NB4 (cell line): ENCODE measurements at places on chromosomes 3 and 15.

- DNase-seq = no peak
Observed at GRCh38 chr15:54046093-54046492, 67.9 kb downstream of the UNC13C start.

GRCh38 chr3:183116025-183116614 is 16.8 kb upstream of the MCCC1 start:
- DNase-seq = peak; percentile 31

DNA sequence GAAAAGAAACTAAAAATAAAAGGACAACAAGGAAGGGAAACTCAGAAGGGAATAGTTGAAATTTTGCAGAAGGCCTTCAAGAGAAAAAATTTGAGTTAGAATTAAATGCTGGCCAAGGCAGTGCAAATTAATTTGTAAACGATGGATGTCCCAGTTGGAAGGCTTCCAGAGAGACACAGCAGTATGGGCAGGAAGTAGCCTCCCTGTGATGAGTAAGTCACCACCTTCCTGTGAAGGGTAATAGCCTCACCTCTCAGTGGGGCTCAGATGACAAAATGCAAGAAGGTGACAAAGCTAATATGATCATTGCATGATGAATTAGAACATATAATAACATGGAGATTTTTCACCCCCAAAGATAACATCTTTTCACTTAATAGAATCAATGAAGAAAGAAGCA is 27.3 kb upstream of the TMCO5A start:
- no peak for DNase-seq

GRCh38 chr3:84717894-84718293 is 240.9 kb upstream of the CADM2 start:
- DNase-seq = no peak

DNA sequence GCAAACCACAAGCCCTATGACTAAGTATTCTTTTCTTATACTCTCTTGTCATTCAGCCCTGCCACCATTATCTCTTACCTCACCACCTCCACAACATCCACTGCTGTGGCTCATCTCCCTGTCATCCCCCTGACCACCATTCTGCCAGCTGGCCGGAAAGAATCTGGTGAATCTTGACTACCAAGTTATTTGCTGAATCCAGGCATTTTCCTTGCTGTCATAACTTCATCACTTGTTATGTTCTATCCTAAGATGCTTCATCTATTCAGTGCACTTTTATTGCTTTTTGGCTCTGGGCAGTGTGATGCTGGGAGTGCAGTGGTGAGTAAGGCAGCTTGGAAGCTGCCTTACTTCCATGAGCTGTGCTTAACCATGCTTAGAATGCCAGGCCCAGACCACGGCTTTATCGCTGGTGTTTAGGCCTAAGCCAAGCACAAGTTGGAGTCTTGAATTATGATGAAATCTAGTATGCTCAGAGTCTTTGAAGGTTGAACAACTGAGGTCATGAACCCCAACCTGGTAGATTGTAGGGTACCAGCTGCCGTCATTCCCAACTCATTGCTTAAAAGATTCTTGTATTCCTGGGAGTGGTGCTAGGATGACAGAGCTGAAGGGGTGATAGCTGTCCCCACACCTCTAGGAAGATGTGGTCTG is 27.0 kb upstream of the APH1B start:
- DNase-seq = no peak

GRCh38 chr3:98550833-98551232 is 19.1 kb downstream of the GPR15 start:
- DNase-seq = no peak

DNA sequence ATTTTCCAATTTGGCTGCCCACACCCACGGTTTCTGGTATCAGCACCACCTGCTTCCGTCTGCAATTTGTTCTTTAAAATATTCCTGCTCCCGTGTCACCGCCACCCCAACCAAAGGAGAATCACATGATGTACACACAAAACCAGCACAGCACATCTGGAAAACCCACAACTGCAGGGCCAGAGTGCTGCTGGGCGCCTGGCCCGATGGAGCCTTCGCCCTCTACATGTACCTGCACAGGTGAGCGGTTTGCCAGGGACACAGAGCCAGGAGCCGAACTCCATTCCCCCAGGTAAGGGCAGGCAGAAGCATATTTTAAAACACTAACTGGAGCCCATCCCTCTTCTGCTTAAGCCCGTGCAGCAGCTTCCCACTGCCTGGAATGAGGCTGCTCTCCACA is 75.6 kb downstream of the ADAMTS17 start:
- DNase-seq = no peak

DNA sequence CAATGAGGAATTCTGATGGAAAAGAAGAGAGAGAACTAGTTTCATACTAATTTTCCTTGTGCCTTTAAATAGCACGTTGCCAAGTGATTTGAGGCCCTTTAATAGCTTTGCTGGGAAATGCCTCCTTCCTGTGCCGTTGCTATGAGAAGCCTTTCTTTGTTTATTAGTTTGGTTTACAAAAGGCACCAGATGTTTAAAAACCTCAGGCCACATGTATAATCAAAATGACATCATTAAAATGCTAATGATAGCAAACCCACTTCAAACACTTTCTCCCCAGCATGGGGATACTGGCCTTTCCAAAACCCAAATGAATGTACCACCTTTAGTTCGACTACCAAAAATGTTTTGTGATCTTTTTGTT is 50.0 kb upstream of the TBC1D23 start:
- DNase-seq = no peak

DNA sequence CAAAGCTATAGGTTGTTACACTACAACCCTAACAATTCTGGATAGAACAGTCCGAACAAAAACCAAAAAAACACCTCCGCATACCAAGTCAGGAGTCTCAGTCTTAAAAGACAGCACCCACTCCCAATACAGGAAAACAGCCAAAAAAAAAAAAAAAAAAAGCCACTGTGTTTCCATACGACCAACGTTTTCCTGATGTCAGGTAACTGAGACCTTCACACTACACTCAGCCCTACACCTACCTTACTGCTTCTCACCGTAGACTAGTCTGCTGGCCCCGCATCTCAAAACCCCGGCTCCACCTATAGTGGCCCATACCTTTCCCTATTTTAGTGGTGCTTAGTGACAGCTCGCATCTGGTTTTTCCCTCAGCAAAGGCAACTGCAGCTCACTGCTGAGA is 339.5 kb upstream of the ADAMTS9 start:
- no peak for DNase-seq

- DNase-seq = peak; percentile 80
Observed at GRCh38 chr3:160413613-160414248, 14.3 kb downstream of the SMC4 start.

- DNase-seq = no peak
Observed at GRCh38 chr3:180059356-180059755, 22.6 kb upstream of the PEX5L start.

DNA sequence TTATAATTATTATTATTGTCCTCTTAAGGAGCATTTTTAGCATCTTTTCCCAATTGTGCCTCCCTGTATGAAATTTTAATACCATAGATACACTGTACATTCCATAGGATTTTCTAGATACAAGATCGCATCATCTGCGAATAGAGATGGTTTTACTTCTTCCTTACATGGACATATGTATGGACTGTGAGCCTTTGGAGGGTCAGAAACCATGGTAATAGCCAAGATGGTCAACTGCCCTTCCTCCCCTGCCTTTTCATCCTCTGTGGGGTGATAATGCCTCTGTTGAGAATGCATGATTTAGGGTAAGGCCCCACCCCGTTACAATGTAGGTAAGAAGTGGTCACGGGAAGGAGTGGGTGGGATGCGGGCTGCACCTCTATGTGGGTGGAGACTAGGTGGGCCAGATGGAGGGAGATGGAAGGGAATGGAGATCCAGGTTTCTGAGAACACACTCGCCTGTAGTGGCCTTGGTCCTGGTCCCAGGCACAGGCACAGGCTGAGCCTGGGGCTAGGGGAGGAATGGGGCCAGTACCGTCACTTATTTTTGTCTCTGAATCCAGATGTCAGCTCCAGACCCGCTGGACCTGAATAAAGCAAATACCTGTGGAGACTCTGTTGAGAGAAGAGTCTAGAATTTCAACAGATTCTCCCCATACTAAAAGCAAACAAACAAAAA is 31.7 kb downstream of the GOLGA6A start:
- no peak for DNase-seq

DNA sequence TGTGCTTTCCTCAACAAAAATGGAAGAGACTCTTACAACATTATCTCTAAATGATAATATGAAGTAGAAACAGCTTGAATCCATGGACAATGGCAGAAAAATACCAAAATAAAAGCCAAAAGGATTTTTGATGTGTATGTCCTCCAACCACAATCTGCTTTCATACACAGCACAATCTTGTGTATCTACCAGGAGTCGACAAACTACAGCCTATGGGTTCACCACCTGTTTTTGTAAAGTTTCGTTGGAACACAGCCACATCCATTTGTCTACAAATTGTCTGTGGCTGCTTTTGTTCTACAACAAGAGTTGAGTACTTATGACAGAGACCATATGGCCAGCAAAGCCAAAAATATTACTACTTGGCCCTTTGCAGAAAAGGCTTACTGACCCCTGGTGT is 88.7 kb upstream of the UBE2E2 start:
- no peak for DNase-seq

DNA sequence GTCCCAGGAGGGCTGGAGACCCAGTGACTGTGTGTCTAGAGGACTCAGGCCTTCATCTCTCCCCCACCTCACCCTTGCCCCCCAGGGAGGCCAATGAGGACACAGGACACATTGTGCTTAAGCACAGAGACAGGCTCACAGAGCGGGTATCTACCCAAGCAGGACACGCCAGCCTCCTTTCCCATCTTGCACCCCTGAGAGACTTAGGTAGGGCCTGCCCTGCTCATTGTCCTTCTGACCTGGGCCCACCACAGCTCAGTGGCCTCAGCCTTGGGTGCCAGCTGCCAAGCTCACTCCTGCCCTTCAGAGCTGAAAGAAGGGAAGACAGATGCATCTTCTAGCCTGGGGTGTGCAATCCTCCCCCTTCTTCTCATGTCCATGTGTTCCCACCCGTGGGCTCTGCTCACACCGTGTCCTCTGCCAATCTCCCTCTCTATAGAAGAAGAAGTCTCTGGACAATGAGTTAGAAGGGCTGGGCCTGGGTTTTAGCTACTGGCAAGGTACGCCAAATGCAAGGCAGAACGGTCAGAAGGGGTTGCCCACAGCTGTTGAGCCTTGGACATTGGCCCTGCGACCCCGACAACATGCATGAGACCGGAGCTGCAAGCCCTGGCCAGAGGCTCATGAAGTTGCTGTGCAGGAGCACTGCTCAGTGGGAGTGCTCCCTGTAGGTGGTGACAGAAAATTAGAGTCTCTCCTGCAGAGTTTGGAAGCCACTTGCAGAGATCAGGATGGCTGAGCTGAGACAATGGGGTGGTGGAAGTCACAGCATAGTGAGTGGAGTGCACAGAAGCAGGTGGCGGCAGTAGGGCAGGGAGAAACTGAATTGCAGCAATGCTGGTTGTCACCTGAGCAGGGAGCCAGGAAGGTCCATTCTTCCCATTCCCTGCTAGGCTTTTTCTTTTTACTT is 32.8 kb downstream of the ACSBG1 start:
- no peak for DNase-seq

DNA sequence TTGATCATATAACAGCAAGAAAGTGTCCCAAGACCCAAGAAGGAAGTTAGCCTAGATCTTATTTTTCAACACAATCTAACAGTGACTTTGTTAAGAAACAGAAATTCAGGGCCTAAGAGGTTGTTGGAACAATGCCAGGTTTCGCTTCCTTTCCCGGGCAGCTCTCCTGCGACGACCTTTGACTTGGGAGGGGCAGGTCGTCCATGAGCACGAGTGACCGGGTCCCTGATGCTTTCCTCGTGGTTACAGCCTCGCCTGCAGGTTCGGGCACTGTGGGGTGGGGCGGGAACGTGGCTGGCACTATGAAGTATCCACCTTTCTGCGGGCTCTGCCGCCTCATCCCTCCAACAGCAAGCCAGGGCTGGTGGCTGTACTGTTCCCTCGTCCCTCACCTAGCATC is 90.1 kb upstream of the RGMA start:
- DNase-seq = peak; percentile 79

GRCh38 chr3:160200353-160200752 is 24.9 kb upstream of the C3orf80 start:
- DNase-seq = no peak

GRCh38 chr3:71881041-71881440 is 96.1 kb upstream of the PROK2 start:
- no peak for DNase-seq

GRCh38 chr15:49946681-49947080 is 172.4 kb downstream of the ATP8B4 start:
- no peak for DNase-seq

DNA sequence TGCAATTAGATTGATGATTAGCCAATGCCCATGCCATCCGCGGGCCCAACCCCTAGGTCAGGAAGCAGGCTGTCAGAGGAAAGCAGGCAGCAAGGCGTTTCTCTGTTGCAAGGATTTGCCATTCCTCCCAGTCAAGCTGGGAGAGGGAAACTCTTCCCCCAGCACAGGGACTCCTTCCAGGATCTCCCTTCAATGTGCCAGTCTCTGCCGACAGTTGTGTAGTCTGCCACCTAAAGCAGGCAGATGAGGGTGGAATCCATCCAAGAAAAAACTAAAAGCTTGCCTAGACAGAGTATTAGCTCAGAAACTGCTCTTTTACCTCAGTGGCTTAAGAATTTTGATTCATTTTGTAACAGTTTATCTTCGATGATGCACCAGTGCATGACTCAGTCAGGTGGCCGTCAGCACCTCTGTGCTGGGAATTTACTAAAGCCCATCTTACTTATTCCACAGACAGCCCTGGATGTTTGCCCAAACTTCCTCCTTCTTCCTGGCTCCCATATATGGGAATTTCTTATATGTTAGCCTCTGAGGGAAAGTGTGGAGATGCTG is 501.5 kb upstream of the THBS1 start:
- DNase-seq = no peak

DNA sequence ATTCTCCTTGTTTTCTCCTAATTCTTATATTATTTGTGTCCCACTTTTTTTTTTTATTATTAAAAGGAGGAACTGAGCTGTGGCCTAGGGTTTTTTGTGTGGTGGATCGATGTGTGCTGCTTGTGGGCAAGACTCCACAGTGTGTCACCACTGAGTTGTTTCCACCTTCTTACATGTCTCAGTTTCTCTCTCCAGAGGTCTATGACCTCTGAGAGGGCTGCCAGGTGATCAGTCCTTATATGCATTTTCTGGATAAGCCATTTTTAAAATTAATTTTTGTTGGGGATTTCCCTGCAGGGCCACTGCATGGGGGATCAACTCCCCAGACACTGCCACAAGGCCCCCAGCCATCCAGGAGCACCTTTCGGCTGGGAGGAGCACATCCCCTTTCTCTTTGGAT is 27.8 kb downstream of the IQCF6 start:
- DNase-seq = no peak

DNA sequence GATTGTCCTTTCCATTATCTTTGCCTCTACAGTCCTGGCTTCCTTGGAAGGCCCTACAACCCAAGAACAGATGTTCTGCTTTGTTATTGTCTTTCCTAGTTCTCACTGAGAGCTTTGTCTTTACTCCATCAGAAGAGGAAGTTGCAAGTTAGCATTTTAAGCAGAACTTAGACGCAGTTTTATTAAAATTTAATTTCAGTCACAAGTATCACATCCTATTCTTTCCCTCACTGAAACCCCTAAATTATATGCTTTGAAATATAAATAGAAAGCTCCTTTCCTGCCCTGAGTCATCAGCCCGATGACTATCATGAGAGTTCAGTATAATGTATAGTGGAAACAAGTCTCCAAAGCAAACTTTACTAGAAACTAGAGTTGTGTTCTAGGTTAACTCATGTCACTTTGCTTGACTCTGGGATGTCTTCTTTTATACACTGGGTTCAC is 291.2 kb upstream of the RBMS3 start:
- no peak for DNase-seq
